ENCODE measurements at places on chromosomes 7 and 10. TPM values are rescaled to one million over a fixed set of nuclear protein-coding genes. Genes with fewer than 3 reads are reported as not detected.

The CFAP58 gene
- polyA plus RNA-seq, result 0.67 TPM

The AKR1D1 gene
- not detected for polyA plus RNA-seq

The OR2A12 gene
- not detected for polyA plus RNA-seq

The VAX1 gene
- not detected for polyA plus RNA-seq

The NKX2-3 gene
- 0.05 TPM for polyA plus RNA-seq

The SOSTDC1 gene
- polyA plus RNA-seq, result not detected

The CELF2 gene
- 10.9 TPM for polyA plus RNA-seq

The FEZF1 gene
- not detected for polyA plus RNA-seq

The PRR15 gene
- 0.69 TPM for polyA plus RNA-seq

The TMEM236 gene
- 0.08 TPM for polyA plus RNA-seq

The ARHGEF35 gene
- 4.7 TPM for polyA plus RNA-seq

The SHLD2 gene
- polyA plus RNA-seq, result 24.5 TPM

The MRC1 gene
- 4.0 TPM for polyA plus RNA-seq

The FFAR4 gene
- 0.63 TPM for polyA plus RNA-seq

The ANKRD61 gene
- not detected for polyA plus RNA-seq
